ENCODE measurements at places on chromosomes 5 and 9.
A peak's percentile ranks its signal among the peaks of the same experiment; 100 is the strongest.

- DNase-seq, result no peak
Observed at GRCh38 chr5:43643750-43644149, 40.8 kb downstream of the NNT start.

GRCh38 chr5:27062451-27062850 lies 24.1 kb upstream of the CDH9 start:
- DNase-seq, result no peak

DNA sequence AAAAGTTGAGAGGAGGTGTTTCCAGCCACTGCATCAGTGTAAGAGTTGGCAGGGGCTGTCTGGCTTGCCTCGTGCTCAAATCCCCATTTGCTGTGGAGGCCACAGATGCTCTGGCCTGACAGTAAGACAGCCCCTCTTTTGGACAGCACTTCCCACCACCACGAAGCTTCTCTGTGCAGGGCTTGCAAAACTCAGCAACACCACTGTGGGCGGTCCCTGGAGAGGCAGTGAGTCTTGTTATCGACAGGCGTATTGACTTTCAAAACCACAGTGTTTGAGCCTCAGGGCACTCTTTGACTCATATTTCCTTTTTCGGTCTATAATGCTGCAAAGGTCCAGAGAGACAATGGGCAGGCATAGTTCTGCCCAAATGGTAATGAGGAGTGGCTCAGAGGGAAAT lies 539.5 kb downstream of the EBF1 start:
- DNase-seq, result no peak

DNA sequence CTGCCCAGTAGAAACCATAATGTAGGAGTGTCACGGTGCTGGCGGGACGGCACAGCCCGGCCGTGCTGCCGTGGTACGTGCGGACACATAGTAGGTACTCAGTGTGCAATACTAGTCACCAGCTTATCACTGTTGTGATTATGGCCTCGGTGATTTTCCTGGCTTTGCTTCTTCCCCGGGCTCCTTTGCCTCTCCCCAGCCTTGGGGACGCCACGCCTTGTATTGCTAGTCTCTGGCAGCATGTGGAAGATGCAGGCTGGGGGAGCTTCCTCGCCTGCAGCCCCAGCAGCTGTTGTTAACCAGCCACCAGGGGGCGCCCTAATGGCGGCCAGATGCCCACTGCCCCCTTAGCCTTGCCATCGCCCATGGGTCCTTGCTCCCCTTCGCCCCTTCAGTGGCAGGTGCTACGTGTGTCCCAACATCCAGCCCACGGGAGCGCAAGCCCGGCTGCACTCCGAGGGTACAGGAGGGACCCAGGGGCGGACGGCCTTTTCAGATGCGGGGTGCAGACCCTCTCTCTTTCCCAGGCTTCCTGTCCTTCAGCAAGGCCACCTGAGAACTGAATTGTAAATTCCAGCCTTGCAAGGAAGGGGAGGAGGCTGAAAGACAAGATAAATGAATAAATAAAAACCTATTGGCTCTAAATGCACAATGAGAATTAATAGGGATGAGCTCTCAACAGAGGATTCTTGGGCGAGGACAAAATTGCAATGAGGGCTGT lies 8.0 kb downstream of the NTNG2 start:
- no peak for DNase-seq

- no peak for DNase-seq
Observed at GRCh38 chr9:23658376-23659258, 167.4 kb downstream of the ELAVL2 start.

- no peak for DNase-seq
Observed at GRCh38 chr5:142686210-142686734, 382 bp upstream of the FGF1 start.

GRCh38 chr9:114107286-114108001 lies 8.4 kb upstream of the KIF12 start:
- DNase-seq, result no peak

GRCh38 chr5:139422307-139422893 lies 16.9 kb downstream of the DNAJC18 start:
- DNase-seq, result no peak

- no peak for DNase-seq
Observed at GRCh38 chr5:106728208-106728607, 942.5 kb downstream of the EFNA5 start.

GRCh38 chr5:10704949-10705621 lies 55.9 kb downstream of the DAP start:
- no peak for DNase-seq

DNA sequence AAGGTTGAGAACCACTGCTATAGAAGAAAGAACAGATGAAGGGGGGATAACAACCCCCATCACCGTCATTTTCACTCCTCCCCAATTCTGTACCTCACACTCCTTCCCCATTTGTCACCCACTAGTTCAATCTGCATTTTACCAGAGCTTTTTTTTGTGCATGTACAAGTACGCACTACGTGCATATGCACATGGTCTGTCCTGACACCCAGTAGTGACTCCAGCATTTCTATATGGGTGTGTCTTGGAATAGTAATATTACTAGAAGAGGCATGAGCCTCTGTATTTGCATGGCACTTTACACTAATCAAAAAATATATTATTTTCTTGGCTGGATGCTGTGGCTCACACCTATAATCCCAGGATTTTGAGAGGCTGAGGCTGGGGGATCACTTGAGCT lies 38.7 kb downstream of the NIM1K start:
- DNase-seq, result no peak

- peak; percentile 59 for DNase-seq
Observed at GRCh38 chr5:40680741-40681362, 1.1 kb downstream of the PTGER4 start.

DNA sequence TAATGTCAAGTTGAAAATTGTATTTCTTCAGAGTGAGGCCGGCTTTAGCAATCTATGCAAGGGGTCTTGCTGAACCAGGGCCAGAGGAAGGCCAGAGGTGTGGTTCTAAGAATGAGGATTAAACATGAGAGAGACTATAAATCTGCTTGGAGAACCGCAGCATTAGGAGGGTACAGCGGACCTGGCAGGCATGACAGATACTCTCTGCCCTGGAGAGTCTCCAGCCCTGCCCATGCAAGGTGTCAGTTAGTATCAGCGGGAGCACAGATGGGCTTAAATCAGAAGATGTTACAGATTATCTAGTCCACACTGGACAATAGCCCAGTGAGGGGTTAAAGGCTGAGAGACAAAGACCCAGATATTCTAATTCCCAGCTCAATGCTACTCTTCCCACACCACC lies 11.5 kb upstream of the GPX3 start:
- DNase-seq, result no peak

- DNase-seq, result no peak
Observed at GRCh38 chr9:135949501-135950134, 11.6 kb downstream of the UBAC1 start.

DNA sequence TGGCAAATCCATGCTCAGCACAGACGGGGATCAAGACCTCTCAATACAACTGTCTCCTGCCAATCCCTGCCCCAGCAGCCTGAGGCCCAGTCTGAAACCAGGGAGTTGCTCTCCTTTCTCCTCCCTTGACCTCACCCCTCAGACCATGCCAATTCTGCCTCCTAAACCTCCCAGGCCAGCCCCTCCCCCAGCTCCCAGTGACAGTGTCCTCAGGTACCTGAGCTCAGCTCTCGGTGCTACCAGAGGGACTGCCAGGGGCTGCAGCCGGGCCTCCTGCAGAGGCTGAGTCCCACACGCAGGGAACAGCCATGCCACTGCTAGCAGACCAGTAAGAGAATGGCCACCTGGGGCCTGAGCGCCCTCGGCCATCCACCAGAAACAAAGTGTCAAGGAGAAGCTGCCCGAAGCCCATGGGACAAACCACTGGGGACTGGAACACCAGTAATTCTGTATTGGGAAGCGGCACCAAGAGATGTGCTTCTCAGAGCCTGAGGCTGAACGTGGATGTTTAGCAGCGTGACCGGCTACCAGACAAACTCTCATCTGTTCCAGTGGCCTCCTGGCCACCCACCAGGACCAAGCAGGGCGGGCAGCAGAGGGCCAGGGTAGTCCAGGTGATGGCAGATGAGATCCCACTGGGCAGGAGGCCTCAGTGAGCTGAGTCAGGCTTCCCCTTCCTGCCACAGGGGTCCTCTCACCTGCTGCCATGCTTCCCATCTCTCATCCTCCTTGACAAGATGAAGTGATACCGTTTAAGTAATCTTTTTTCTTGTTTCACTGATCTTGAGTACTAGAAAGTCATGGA lies 557 bp upstream of the IL3 start:
- no peak for DNase-seq

DNA sequence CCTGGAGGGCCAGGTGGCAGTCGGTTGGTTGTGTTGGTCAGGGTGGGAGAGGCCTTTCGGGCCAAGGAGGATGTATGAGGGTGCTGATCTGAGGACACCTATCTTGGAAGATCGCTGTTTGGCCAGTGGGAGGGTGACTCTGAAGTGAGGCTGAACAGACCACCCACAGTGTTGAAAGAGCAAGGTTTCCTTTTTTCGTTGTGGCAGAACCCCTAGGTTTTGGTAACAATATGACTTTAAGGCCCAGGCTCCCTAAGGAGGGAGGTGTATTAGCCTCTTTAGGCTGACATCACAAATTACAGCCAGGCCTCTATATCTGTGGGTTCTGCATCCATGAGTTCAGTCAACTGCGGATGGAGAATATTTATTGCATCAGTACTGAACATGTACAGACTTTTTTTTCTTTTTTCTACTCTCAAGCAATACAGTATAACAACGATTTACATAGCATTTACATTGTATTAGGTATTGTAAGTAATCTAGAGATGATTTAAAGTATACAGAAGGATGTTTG lies 86.1 kb downstream of the ARHGAP26 start:
- DNase-seq, result no peak

- DNase-seq, result no peak
Observed at GRCh38 chr5:54680998-54681397, 163.4 kb downstream of the SNX18 start.

DNA sequence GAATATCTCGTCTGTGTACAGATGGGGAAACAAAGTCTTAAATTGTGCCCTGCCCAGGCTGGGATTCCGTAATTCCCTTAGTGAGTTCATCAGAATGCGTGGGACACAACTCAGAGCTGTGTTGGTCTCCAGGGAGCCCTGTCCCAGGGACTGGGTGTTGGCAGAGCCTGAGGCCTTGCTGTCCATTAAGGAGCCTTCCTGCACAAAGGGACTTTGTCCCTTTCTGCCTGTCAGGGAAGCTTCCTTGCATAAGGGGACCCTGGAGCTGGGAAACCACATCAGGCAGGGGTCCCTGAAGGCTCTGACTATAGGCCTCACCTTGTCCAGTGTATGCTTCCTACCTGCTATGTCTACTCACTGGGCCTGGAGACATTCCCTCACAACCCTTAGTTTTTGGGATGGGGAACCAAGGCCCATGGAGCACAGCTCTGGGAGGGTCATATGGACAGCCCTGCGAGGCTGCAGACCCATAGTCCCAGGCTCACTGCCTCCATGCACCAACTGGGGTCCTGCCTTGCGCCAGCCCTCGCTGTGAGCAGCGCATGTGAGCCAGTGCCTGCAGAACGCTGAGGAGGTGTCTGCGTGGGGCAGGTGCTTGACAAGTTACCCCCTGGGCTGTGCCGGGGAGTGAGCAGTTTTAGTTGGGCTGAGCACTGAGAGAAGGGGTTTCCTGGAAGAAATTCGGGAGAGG lies 1.6 kb downstream of the CARD19 start:
- no peak for DNase-seq

DNA sequence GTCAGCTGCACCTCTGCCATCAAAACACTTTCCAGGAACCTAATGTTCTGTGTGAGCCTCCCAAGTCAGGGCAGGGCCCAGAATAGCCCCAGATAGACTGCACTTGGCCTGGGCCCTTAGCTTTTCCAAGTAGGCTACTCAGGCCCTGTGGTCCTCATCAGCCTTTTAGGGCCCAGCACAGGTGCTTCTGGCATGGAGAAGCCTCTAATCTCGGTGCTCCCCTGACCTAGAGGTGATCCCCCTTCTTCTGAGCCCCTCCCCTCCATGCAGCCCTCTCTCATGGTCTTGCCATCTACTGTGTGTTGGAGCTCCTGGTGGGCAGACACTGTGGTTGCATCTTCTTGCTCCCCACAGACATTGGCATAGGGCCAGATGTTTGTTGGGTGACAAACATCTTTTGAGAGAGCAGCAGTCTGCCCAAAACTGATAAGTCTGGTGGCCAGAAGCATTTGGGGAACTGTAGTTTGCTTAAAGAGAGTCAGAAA lies 28.1 kb downstream of the FRMPD1 start:
- DNase-seq, result no peak

DNA sequence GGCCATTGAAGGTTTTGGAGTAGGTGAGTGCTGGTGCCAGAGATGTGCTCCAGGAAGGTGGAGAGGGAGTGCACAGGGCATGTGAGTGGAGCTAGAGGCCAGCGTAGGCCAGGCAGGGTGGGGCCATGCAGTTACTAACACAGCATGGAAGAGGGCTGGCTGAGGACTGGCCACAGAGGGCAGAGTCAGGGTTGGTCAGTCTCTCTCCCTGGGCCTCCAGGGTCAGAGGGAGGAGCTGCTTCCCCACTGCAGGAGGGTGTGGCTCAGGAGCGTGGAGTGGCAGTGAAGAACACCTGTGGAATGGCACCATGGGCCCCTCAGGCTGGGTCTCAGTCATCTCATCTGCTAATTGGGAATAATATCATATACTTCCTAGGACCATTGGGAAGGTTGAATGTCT lies 167.7 kb downstream of the MACROH2A1 start:
- no peak for DNase-seq

GRCh38 chr5:64190562-64191306 lies 25.1 kb downstream of the RNF180 start:
- DNase-seq, result no peak

GRCh38 chr9:95511952-95512708 lies 4.6 kb downstream of the PTCH1 start:
- peak; percentile 81 for DNase-seq

DNA sequence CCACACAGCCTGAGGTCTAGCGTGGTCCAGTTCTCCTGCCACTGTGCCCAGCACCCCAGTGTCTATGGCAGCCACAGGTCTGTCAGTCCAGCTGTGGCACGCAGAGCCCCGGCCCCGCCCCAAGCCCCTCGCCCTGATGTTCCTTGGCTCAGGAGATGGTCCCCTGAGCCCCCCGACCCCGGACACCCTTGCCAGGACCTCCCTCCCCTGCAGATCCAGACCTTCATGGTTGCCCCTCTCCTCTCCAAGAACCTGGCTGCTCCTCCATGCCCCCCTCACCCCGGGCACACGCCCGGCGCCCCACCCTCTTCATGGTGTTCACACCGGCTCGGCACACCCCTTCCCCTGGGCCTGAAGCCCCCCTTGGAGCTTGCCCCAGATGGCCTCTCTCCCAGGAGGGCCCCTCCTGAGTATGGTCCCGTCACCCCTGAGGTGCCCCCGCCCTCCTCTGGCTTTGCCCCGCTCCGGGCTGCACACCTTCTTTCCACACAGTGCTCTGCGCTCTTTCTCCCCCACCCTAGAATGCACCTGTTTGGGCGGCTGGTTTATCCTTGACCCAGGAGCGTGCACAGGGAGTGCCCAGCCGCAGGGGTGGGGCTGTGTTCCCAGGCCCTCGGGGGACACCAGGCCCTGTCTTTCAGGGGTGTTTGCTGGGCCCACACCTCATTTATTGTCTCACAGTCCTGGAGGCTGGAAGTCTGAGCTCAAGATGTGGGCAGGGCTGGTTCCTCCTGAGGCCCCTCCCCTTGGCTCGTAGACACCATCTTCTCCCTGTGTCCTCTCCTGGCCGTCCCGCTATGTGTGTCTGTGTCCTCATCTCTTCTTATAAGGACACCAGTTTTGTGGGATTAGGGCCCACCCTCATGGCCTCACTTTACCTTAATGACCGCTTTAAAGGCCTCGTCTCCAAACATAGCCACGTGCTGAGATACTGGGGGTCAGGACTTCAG lies 37.6 kb downstream of the KCNT1 start:
- no peak for DNase-seq

Data from H1 (cell line).